ENCODE measurements at places on chromosomes 7 and 10.

GRCh38 chr10:102612964-102613275 is 31.4 kb upstream of the TRIM8 start:
- no peak for DNase-seq

- no peak for DNase-seq
These were observed 49.4 kb downstream of the HTRA1 start for GRCh38 chr10:122510736-122511135.

DNA sequence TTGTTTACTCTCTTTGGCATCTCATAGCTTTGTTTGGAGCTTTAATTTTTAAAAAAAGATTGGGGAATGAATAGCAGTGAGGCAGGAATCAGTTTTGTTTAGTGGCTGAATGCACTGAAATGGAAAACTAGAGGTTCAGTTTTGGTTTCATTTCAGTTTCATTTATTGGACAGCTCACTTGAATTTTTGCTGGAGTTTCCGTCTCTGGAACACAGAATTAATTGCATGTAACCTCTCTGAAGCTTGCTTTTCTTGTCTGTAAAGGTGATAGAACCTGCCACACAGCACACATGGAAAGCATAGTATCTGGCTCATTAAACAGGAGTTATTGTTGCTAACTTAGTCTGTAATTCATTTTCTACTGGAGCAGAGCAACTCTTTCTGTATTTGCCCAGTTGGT is 7.1 kb downstream of the GRM8 start:
- no peak for DNase-seq

GRCh38 chr7:123719197-123719721 is 29.5 kb downstream of the WASL start:
- DNase-seq: no peak

GRCh38 chr10:11113156-11113555 is 95.5 kb downstream of the CELF2 start:
- DNase-seq: no peak

DNA sequence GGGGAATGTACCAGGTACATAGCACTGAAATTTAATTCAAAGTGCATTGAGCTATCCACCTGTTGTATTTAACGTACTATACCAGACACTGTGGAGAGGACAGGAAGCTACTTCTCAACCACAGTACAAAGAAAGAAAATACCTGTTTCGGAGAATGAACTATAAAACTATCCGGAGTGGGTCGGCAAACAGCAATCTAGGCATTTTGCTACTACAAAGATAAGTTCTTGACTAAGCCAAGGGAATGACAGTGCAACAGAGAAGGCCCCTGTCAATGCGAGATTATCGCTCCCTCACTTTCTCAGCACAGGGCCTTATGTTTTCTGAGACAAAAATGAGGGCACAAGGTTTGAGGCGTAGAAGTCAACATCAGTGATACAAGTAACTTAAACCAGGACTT is 27.4 kb downstream of the SFMBT2 start:
- no peak for DNase-seq

GRCh38 chr10:36736311-36736710 is 389.1 kb upstream of the ANKRD30A start:
- no peak for DNase-seq

- no peak for DNase-seq
These were observed 312.6 kb upstream of the COBL start for GRCh38 chr7:51629206-51629605.

GRCh38 chr10:94423627-94424026 is 21.3 kb downstream of the TBC1D12 start:
- DNase-seq: no peak

GRCh38 chr7:78081888-78082287 is 283.3 kb downstream of the PHTF2 start:
- no peak for DNase-seq

- no peak for DNase-seq
These were observed 22.2 kb upstream of the MCM10 start for GRCh38 chr10:13139150-13139549.

DNA sequence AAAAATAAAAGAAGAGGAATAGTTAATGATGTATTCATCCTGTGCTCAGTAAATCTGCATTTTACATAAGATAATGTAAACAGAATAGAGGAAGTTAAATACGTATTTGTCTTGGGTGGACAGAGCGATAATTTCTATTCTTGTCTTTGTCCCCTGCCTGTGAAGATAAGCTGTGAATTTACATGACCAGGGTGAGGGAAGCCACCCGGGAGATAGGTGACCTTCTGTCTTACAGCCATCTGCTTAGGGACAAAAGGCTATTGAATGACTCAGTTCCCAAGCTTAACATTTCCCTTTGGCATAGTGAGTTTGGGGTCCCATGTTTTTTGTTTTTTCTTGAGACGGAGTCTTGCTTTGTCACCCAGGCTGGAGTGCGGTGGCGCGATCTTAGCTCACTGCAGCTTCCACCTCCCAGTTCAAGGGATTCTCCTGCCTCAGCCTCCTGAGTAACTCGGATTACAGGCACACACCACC is 88.7 kb upstream of the KCTD7 start:
- DNase-seq: no peak

DNA sequence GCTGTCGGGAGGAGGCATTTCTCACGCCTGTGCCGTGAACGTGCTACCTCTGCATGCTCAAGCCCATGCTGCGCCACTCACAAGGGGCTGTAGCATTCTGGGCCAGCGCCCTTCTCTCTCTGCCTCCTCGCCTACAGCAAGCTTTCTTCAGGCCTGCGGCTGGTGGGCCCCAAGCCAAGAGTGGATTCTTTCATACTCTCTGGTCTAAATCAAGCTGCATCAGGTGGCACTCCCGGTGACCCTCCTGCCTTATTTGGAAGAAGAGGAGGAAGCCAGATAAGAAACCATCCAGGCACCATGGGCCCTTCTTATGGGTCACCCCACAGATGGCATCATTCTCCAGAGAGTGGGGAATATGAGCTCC is 86.7 kb upstream of the DUSP5 start:
- no peak for DNase-seq

DNA sequence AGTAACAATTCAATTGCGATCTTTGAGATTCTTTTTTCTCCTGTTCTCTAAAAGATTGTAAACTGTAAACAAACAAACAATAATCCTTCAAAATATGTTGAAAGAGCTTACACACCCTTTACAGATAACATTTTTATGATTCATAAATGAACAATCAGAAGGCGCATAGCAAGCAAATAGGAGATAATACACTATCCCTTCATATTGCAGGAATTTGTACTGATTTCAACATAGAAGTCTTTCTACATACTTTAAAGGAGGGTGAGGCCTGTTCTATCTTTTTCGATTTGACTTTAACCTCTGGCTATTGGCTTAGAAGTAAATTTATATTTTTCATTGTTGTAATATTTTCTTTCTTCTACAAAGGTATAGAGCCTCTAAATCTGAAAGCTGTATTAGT is 57.2 kb downstream of the TFEC start:
- DNase-seq: no peak

DNA sequence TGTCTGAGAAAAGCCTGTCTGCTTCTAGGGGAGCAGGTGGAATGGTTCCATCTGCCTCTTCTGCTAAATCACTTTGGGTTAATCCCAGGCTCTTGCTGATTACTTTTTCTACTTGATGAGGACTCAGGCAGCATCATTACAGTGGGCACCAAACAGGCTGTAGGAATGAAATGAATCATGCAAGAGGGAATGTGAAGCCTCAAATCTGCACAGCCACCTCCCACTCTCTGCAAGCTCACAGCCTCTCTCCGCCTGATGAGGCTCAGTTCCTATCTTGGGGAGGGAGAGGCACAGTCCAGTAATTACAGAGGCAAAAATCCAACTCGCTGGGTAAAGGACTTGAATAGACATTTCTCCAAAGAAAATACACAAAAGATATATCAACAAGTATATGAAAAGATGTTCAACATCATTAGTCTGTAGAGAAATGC is 34.0 kb downstream of the HSPA12A start:
- no peak for DNase-seq

DNA sequence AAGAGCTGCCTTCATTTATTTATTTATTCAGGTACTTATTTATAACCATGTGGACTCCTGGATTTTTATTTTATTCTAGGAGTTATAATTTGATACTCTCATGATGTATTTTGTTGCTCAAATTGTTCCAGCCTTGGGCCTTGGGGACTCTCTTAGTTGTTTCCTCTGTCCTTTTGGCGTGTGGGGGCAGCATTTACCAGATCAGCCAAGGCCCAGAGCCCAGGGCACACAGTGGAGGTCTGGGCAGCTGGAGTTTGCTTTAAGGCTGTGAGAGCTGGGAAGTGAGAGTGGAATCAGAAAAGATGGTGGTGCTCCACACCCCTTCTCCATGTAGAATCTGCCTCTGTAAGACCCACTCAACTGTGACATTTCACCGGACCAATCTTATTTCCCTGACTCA is 398.9 kb downstream of the RPS24 start:
- DNase-seq: no peak

DNA sequence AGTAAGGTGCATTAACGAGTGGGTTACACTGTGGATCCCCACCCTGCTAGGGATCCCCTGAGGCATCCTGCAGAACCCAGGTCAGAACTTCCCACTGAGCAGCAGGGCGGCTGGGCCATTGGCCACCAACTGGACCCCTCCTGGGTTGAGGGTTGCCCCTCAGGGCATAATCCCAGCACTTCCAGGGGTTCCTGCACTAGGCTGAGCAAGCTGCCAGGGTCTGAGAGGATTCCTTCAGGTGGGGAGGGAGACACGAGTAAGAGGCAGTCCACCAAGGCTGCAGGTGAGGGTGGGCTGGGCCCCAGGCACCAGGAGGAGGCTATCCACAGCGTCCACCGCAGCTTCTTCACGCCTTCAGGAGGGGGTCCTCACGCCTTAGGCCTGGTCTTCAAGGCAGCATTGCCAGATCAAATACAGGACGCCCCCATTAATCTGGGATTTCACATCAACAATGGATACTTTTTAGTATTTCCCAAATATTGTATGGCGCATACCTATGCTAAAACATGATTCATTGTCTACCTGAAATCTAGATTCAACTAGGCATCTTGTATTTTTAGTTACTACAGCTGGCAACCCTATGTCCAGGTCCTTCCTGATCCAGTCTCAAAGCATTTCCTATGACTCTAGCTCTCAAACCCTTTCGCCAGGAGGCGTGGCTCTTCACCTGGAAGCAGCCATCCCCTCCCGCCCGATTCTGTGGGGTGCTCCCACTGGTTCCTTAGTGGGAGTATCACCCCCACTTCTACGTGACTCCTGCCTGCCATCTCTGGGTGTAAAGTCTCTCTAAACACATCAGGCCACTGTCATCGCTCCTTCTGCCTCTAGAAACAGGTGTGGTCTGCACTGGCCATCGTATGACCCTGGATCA is 4.1 kb downstream of the PRKAG2 start:
- no peak for DNase-seq

- no peak for DNase-seq
These were observed 147.0 kb downstream of the WDR37 start for GRCh38 chr10:1203216-1203615.

DNA sequence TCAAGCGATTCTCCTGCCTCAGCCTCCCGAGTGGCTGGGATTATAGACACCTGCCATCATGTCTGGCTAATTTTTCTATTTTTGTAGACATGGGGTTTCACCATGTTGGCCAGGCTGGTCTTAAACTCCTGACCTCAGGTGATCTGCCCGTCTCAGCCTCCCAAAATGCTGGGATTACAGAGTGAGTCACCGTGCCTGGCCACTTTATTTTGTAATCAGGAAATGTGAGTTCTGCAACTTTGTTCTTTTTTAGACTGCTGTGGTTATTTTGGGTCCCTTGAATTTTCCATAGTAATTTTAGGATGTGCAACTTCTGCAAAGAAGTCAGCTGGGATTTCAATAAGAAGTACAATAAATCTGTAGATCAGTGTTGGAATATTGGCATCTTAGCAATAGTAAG is 96.8 kb downstream of the CYTH3 start:
- no peak for DNase-seq

GRCh38 chr10:96978621-96979154 is 146.6 kb downstream of the LCOR start:
- no peak for DNase-seq

- DNase-seq: no peak
These were observed 64.6 kb upstream of the MGMT start for GRCh38 chr10:129402459-129402858.
